Ascending aorta (tissue), 2 donors: ENCODE measurements at places on chromosomes 2 and 18.

DNA sequence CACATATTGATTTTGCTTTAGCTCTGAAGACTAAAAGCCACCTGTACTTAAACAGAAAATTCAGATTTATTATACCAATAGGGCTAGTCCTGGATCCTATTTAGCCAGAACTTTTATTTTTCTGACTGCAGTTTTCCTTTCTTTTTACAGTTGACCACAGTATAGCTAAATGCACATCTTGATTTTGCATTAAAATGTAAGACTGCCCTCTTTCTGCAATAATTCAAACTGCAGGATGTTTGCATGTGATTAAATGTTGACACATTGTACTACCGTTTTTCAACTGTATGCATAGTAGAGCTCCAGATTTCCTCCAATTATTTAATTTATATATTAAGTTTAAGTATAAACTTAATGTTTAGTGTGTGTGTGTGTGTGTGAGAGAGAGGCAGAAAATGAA, 1262.9 kb downstream of the SUCLG1 start:
- no peaks in the 10 kb centered on the region for H3K4me1 ChIP-seq
- DNase-seq, result no peak
- H3K27ac ChIP-seq, result no peak overlapping the region
- no peak overlapping the region for H3K4me3 ChIP-seq
- H3K27me3 ChIP-seq, result no peaks in the 10 kb centered on the region

- H3K27ac ChIP-seq, result no peak overlapping the region
- H3K4me3 ChIP-seq, result no peak overlapping the region
- no peak for DNase-seq
- no peaks in the 10 kb centered on the region for H3K36me3 ChIP-seq
These were observed 62.0 kb downstream of the ODC1 start for GRCh38 chr2:10385933-10386773.

GRCh38 chr2:55912926-55913325, 10.7 kb downstream of the EFEMP1 start:
- DNase-seq, result no peak
- no peak overlapping the region for H3K27ac ChIP-seq
- peaks cover 6% of the 10 kb centered on the region for H3K36me3 ChIP-seq
- H3K27me3 ChIP-seq, result no peaks in the 10 kb centered on the region

DNA sequence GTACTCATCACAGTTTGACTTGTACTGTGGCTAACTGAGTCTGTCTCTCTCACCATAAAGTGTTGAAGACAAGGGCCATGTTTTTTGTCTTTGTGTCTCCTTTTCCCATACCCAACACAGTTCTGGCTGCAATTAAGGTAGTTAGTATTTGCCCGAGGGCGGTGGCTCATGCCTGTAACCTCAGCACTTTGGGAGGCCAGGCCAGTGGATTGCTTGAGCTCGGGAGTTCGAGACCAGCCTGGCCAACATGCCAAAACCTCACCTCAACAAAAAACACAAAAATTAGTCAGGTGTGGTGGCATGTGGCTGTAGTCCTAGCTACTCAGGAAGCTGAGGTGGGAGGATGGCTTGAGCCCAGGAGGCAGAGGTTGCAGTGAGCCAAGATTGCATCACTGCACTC, 6.9 kb upstream of the KIF3C start:
- no peaks in the 10 kb centered on the region for H3K36me3 ChIP-seq
- no peaks in the 10 kb centered on the region for H3K4me1 ChIP-seq
- DNase-seq, result no peak
- H3K4me3 ChIP-seq, result no peak overlapping the region

DNA sequence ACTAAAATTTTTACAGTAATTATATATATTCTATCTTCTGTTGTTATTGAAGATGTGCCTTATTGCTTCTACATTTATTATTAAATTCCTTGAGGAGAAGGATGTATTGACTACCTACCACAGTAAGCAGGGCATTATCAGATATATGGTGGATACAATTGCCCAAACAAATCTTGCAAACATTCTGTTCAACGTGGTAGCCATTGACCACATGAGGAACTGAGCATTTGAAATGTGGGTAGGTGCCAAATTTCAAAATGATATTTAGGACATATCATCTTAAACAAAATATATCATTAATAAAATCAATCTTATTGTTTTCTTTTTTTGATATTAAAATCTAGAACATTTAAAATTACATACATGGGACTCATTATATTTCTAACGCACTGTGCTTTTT, 11.1 kb downstream of the SCN3A start:
- no peak overlapping the region for H3K4me3 ChIP-seq
- no peaks in the 10 kb centered on the region for H3K36me3 ChIP-seq
- DNase-seq, result no peak
- H3K4me1 ChIP-seq, result no peaks in the 10 kb centered on the region
- H3K27me3 ChIP-seq, result no peaks in the 10 kb centered on the region

- no peaks in the 10 kb centered on the region for H3K27me3 ChIP-seq
- H3K36me3 ChIP-seq, result no peaks in the 10 kb centered on the region
- peaks cover 36% of the 10 kb centered on the region for H3K4me1 ChIP-seq
These were observed 108.3 kb downstream of the SMAD7 start for GRCh38 chr18:48842259-48843061.

DNA sequence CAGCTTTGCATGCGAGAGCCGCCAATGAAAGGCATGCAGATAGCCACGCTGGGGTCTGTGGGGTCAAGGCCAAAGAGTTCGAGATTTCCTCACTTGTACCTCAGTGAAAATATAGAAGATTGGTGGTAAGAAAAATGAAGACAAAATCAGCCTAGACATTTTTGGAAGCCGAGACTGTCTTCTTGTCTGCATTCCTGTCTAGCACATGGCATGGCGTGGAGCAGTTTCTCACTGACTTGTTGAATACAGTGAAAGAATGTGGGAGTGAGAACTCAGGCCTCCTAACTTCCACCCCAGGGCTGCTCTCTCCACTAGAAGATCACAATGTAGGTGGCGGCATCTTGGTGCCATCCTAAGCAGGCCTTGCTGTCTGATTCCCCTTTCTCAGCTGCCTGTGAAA, 740.8 kb upstream of the HS6ST1 start:
- peak overlapping the region; percentile 57 for H3K27ac ChIP-seq
- no peaks in the 10 kb centered on the region for H3K4me1 ChIP-seq
- no peaks in the 10 kb centered on the region for H3K36me3 ChIP-seq
- H3K27me3 ChIP-seq, result no peaks in the 10 kb centered on the region
- no peak overlapping the region for H3K4me3 ChIP-seq

GRCh38 chr2:135245071-135245470, 193.0 kb downstream of the RAB3GAP1 start:
- no peaks in the 10 kb centered on the region for H3K36me3 ChIP-seq
- no peak overlapping the region for H3K27ac ChIP-seq
- H3K4me1 ChIP-seq, result no peaks in the 10 kb centered on the region
- no peaks in the 10 kb centered on the region for H3K27me3 ChIP-seq

- H3K27ac ChIP-seq, result no peak overlapping the region
- no peaks in the 10 kb centered on the region for H3K36me3 ChIP-seq
- no peak for DNase-seq
- no peaks in the 10 kb centered on the region for H3K27me3 ChIP-seq
- no peaks in the 10 kb centered on the region for H3K4me1 ChIP-seq
- H3K4me3 ChIP-seq, result no peak overlapping the region
These were observed 131.4 kb downstream of the TRABD2A start for GRCh38 chr2:84749442-84749841.

GRCh38 chr2:95299961-95300360, 2.8 kb downstream of the KCNIP3 start:
- peaks cover 4% of the 10 kb centered on the region for H3K4me1 ChIP-seq
- no peak overlapping the region for H3K4me3 ChIP-seq
- H3K27me3 ChIP-seq, result no peaks in the 10 kb centered on the region
- H3K27ac ChIP-seq, result no peak overlapping the region
- no peaks in the 10 kb centered on the region for H3K36me3 ChIP-seq

DNA sequence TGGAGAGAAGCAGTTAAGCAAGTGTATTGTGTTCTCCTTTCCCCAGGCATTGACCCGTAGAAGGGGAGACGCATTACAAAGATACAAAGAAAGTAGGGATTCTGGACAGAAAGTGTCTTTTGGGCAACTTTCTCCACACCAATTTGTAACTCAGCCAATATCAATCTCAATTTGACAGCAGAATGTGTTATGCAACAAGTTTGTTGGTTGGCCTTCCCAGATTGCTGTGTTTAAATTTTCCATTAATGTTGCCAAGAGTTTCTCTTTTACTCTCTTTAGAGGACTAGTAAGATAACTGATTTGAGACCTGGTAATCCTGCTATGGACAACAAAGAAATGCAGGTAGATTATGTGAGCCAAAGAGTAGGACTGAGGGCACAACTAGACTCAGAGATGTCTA, 279.6 kb downstream of the ZNF804A start:
- H3K27me3 ChIP-seq, result no peaks in the 10 kb centered on the region
- no peak for DNase-seq
- no peaks in the 10 kb centered on the region for H3K4me1 ChIP-seq
- H3K27ac ChIP-seq, result no peak overlapping the region

DNA sequence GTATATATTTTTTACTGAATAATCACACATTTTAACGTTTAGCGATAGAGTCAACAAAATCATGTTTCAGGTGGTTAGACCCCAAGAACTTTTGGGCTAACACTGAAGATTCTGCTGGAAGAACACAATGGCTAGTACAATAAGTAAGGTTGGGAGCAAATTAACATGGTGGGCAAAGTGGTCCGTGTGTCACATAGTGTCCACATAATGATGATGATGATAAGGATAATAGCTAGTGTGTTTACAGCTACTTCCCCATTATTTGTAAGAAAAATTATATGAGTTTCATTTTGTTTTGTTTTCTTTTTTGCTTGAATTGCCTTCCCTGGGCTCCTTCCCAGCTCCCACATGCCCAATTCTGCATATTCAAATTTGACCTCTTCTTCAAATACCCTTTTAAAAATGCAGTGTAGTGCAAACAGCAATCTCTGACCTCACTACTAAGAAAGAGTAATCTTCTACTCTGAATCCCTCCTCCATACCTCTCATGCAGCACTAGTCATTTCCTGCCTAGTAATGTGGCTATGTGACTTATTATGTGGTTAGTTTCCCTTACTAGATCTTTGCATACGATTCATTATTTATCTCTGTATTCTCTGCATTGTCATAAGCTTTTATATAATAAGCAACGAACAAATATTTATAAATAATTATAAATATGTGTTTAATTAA, 16.9 kb upstream of the VPS54 start:
- H3K4me1 ChIP-seq, result no peaks in the 10 kb centered on the region
- no peaks in the 10 kb centered on the region for H3K27me3 ChIP-seq
- no peak for DNase-seq
- no peak overlapping the region for H3K4me3 ChIP-seq
- no peaks in the 10 kb centered on the region for H3K36me3 ChIP-seq

DNA sequence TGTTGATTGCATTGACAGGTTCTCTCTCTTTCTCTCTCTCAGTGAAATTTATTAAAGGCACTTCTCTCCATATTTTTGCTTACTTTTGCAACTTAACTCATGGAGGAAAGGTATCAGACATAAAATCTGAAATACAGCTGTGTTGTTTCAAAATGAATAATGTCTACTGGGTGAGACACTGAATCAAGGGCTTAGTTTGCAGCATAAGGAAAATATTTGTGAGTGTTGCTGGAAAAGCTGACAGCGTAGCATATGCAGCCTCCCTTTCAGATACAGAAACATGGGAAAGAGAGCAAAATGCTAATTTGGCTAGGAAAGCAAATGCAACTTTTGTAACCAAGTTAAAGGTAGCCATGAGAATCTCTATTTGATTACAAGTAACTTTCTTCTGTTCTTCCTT, 81.5 kb upstream of the COL3A1 start:
- no peak for DNase-seq
- no peak overlapping the region for H3K27ac ChIP-seq
- peaks cover 13% of the 10 kb centered on the region for H3K4me1 ChIP-seq
- no peak overlapping the region for H3K4me3 ChIP-seq
- no peaks in the 10 kb centered on the region for H3K36me3 ChIP-seq

GRCh38 chr2:224838335-224838734, 122.2 kb upstream of the CCDC195 start:
- H3K4me3 ChIP-seq, result no peak overlapping the region
- no peaks in the 10 kb centered on the region for H3K27me3 ChIP-seq
- no peak overlapping the region for H3K27ac ChIP-seq
- no peaks in the 10 kb centered on the region for H3K4me1 ChIP-seq
- peaks cover 38% of the 10 kb centered on the region for H3K36me3 ChIP-seq

DNA sequence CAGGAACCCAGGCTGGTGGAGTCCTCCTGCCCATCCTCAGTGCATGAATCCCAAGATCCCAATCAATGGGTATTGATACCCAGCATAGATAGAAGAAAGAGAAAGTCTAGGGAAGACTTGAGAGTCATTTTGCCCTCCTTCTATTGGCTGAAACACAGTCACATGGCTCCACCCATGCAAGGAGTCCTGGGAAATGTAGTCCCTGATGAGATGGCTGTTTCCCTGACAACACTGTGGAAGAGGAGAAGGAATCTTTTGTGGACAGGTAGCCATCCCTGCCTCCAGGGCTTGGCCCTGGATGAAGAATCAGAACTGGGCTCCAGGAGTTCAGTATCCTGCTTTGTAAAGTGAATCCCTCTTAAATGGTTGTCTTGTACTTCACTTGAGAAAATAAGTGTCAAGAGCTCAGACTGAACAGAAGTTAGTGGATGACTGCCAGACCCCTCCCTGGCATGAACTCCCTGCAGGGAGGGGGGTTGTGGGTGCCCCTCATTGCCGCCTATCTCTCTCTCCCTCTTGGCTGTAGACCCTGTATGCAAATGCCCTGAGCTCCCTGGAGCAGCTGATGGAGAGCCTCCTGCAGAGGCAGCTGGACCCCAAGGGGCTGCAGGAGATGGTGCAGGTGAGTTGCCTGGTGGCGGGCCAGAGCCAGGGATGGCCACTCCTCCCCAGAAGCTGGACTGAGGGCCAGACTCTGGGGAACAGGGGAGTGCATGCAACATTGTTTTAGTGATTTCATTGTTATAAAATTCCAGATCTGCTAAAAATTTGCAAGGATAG, 36.1 kb downstream of the MROH2A start:
- no peaks in the 10 kb centered on the region for H3K36me3 ChIP-seq
- DNase-seq, result no peak
- H3K27ac ChIP-seq, result no peak overlapping the region
- H3K27me3 ChIP-seq, result no peaks in the 10 kb centered on the region
- H3K4me3 ChIP-seq, result no peak overlapping the region

GRCh38 chr2:180017784-180018183, 10.7 kb upstream of the CWC22 start:
- H3K27ac ChIP-seq, result no peak overlapping the region
- DNase-seq, result no peak
- H3K4me1 ChIP-seq, result no peaks in the 10 kb centered on the region
- no peaks in the 10 kb centered on the region for H3K36me3 ChIP-seq
- H3K4me3 ChIP-seq, result no peak overlapping the region
- no peaks in the 10 kb centered on the region for H3K27me3 ChIP-seq

DNA sequence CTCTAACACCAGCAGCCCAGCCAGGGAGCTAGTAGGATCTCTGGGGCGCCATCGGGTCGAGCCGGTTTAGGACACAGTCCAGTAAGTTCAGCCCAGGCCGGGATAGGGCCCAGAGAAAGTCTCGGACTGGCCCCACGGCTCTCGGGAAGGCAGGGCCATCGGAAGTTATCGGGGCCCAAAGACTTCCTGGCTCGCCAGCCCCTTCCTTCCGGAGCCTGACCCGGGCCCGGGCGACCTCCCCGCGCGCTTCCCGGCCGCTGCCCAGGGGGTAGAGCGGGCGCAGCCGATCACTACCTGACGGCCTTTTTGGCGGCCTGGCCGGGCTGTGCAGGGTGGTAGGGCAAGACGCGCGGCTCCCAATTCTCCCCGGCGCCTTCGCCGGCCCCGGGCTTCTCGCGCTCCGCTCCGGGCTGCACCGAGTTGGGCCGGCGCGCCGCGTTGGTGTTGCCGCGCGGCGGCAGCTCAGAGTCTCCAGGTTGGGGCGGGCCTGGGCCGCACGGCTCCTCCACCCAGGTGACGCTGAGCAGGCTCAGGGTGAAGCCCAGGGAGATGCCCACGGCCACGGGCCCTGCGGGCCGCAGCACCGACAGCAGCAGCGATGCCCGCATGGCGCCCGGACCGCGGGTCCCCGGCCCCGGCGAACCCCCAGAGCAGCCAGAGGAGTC, 546 bp downstream of the CHPF start:
- DNase-seq, result no peak
- peak overlapping the region; percentile 87 for H3K4me3 ChIP-seq
- no peaks in the 10 kb centered on the region for H3K27me3 ChIP-seq
- H3K36me3 ChIP-seq, result peaks cover 26% of the 10 kb centered on the region
